ENCODE measurements at places on chromosomes 1 and 21. TPM values are rescaled to one million over a fixed set of nuclear protein-coding genes. Genes with fewer than 3 reads are reported as not detected.

- no peak for DNase-seq
- H3K4me3 ChIP-seq: no peak overlapping the region
- no peak overlapping the region for H3K27ac ChIP-seq
Measured at GRCh38 chr1:242206994-242207393, 208.1 kb upstream of the MAP1LC3C start.

GRCh38 chr1:154750681-154751665 is 119.1 kb downstream of the KCNN3 start:
- peaks cover 28% of the 10 kb centered on the region for H3K4me1 ChIP-seq
- DNase-seq: peak; percentile 12
- H3K36me3 ChIP-seq: no peaks in the 10 kb centered on the region
- H3K27ac ChIP-seq: no peak overlapping the region
- H3K27me3 ChIP-seq: no peaks in the 10 kb centered on the region

- H3K36me3 ChIP-seq: no peaks in the 10 kb centered on the region
- no peak overlapping the region for H3K27ac ChIP-seq
- no peaks in the 10 kb centered on the region for H3K4me1 ChIP-seq
- DNase-seq: no peak
Measured at GRCh38 chr1:192959657-192960186, 99.4 kb downstream of the UCHL5 start.

RAB3GAP2 gene
- total RNA-seq: 47.3 TPM

GRCh38 chr1:167128261-167129227 is 34.7 kb downstream of the STYXL2 start:
- peak; percentile 49 for DNase-seq
- H3K36me3 ChIP-seq: no peaks in the 10 kb centered on the region
- H3K4me3 ChIP-seq: no peak overlapping the region
- no peaks in the 10 kb centered on the region for H3K4me1 ChIP-seq
- H3K27me3 ChIP-seq: no peaks in the 10 kb centered on the region

CEP350 gene
- total RNA-seq: 83.7 TPM

AK2 gene
- 67.1 TPM for total RNA-seq

- H3K4me3 ChIP-seq: no peak overlapping the region
- H3K36me3 ChIP-seq: no peaks in the 10 kb centered on the region
- no peak for DNase-seq
- no peak overlapping the region for H3K27ac ChIP-seq
- no peaks in the 10 kb centered on the region for H3K27me3 ChIP-seq
- H3K4me1 ChIP-seq: no peaks in the 10 kb centered on the region
Measured at GRCh38 chr1:87393445-87394085, 64.9 kb downstream of the LMO4 start.
